ENCODE measurements at places on chromosomes 13 and 19.

GRCh38 chr13:61252213-61252612 lies 163.4 kb downstream of the PCDH20 start:
- no peak for DNase-seq

GRCh38 chr13:73966331-73966730 lies 167.9 kb downstream of the KLF12 start:
- DNase-seq, result no peak

GRCh38 chr13:52850396-52851136 lies 2.1 kb upstream of the PCDH8 start:
- no peak for DNase-seq

DNA sequence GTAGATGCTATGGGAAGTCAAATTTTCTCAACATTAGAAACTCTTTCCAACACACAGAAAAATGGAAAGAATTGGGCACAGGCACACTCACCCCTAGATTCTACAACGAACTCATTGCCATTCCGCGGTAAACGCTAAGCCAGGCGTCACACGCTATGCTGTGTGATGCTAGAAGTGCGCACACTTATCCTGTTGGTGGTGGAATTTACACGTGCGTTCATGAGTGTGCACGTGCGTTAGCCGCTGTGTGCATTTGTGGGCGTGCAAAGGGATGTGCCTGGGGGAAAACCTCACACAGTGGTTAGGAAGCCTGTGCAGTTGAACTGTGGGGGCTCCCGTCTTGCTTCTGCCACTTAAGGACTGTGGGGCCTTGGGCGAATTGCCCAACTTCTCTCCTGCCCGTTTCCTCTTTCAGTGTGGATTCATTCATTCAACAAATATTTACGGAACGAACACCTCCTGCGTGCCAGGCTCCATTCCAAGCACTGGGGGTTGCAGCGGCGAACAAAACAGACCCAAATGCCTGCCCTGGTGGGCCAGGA lies 7.7 kb downstream of the NFILZ start:
- DNase-seq, result no peak

- DNase-seq, result no peak
These were observed 144.9 kb downstream of the URI1 start for GRCh38 chr19:30086916-30087315.

- no peak for DNase-seq
These were observed 19.7 kb downstream of the VASP start for GRCh38 chr19:45526971-45527370.

GRCh38 chr13:21964686-21965085 lies 293.8 kb downstream of the FGF9 start:
- no peak for DNase-seq

- no peak for DNase-seq
These were observed 107.2 kb downstream of the EDNRB start for GRCh38 chr13:77811381-77811780.

DNA sequence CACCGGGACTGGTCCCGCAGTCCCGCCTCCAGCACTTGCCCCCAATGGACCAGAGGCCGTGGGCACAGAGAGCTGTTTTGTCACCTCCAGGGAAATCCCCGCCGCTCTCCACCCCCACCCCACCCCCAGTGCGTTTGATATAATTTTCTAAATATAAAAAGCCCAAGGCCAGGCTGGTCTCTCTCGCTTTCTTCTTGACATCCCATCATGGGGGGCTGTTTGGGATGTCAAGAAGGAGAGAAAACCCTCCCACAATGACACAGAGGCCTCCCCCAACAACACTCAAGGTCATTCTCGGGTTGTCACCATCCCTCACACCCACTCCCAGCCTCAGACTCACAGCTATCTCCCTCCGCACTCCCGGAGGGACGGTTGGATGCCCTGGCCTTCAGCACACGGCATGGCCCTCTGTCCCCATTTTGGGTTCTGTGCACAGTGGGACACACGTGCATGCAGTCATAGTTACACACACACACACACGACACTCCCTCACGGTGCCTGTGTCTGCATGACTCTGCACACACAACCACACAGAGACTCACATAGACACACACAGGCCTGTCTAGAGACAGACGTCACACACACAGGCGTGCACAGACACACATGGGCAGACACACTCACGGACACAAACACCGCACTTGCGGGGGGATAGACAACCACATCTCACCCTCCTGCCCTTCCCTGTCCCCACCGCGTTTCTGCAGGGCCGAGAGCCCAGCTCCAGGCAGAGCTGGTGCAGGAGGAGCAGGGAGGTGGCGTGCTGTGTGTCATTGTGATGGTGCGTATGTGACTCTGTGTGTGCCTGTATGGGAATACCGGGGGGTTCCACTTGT lies 4.8 kb upstream of the NFIC start:
- no peak for DNase-seq

DNA sequence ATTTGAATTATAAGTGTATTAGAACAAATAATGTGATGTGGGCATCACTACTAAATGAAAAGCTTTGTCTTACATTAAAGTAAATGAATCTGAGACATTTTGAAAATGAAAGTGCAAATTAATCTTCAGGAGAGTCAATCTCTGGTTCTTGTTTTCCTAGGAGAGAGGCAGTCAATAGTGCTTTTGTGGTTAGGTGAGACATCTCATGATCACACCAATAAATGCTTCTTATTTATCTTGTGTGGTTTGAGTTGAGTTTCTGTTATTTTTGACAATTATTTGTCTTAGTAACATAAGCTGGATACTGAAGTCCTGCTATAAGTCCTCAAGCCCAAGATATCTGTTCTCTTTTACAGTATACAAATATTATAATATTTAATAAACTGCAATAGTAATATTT lies 1378.0 kb upstream of the PCDH9 start:
- peak; percentile 2 for DNase-seq

Measured in kidney epithelial cell (primary cell).